HCEC 1CT (cell line): ENCODE measurements at places on chromosomes 5 and 9.

GRCh38 chr9:123637606-123637944 is 281.6 kb downstream of the CRB2 start:
- DNase-seq, result no peak

- DNase-seq, result peak; percentile 16
Measured at GRCh38 chr5:122907276-122907675, 61.9 kb downstream of the SNX24 start.

DNA sequence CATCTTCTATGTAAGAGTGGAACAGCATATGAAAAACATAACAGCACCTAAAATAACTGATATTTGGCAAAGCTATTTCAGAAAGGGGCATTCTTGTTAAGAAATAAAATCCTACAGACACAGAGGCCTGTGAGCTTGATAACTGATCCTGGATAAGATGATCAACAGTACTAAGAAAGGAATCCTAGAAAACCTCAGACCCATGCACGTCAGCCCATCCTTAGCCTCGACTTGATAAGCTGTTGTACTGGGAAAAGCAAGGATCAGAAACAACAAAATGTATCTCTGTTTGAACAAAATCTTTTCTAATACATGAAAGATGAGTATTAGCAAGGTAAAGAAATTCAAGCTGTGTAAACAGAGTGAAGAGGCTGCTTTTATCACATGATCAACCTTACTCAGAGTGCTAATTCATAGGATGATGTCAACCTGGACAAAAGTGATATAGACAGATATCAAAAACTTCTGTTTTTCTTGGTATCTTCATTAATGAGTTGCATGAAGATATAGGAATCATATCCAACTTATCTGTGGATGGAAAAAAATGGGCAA is 15.2 kb downstream of the LIFR start:
- DNase-seq, result no peak

DNA sequence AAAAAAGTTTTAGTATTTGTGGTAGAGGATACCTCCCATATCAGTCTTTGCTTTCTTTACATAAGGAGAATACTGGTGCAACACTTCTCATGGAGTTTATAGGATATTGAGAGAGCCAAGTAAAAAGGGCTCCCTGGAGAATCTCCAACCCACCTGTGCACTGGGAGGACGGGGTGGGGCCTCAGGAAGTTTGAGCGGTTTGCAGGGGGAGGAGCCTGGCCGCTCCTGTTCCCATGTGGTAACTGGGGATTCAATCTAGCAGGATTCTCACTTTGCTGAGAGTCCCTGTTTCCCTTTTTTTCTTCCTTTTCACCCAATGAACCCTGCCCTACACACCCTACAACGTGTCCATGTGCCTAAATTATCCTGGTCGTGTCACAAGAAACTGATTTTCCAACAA is 82.8 kb downstream of the APTX start:
- no peak for DNase-seq

DNA sequence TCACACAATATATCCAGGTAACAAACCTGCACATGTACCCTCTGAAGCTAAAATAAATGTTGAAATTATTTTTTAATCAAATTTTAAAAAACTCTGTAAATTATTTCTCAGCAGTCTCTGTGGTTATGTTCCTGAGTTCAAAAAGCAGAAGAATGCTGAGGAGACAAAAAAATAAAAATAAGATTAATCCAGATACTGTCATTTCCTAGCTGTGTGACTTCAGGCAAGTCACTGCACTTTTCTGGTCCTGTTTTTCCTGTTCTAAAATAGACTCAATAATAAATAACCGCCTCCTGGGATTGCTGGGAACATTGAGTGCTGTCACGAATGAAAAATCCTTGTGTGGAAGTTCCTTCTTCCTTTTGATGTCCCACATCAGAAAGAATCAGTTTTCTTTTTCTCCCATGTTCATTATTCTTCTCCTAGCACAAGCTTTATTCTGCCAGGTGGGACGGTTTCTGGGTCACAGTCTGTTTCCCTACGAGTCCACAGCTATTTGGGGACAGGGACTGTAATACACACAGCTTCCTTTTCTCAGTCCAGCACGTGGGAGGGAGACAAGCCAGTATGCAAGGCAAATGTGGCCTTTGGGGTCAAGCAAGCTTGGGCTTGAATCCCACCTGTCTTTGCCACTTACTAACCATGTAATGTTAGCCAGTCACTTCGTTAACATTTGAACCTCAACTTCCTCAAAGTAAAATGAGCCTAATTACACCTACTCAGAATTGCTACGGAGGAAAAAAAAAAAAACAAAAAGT is 156.9 kb downstream of the TRIM32 start:
- DNase-seq, result no peak
